ENCODE measurements at places on chromosomes 3 and 15.

GRCh38 chr3:177652556-177653291, 455.4 kb upstream of the TBL1XR1 start:
- DNase-seq = no peak

GRCh38 chr15:45249125-45249780, 2.8 kb upstream of the SLC28A2 start:
- DNase-seq = no peak

GRCh38 chr15:100767001-100767825, 112.4 kb upstream of the ALDH1A3 start:
- no peak for DNase-seq

DNA sequence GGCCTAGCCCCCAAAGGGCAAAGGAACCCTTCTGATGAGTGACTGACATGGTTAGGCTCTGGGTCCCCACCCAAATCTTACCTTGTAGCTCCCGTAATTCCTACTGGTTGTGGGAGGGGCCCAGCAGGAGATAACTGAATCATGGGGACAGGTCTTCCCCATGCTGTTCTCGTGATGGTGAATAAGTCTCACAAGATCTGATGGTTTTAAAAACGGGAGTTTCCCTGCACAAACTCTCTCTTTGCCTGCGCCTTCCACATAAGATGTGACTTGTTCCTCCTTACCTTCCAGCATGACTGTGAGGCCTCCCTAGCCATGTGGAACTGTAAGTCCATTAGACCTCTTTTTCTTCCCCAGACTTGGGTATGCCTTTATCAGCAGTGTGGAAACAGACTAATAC, 16.9 kb downstream of the TKT start:
- DNase-seq = no peak

GRCh38 chr3:174397848-174398247, 461.3 kb upstream of the NAALADL2 start:
- no peak for DNase-seq

- DNase-seq = no peak
These were observed 35.0 kb upstream of the HES1 start for GRCh38 chr3:194100856-194101390.

- no peak for DNase-seq
These were observed 21.3 kb downstream of the CHD2 start for GRCh38 chr15:92921215-92922131.

- no peak for DNase-seq
These were observed 28.0 kb upstream of the VGLL4 start for GRCh38 chr3:11671648-11672100.

DNA sequence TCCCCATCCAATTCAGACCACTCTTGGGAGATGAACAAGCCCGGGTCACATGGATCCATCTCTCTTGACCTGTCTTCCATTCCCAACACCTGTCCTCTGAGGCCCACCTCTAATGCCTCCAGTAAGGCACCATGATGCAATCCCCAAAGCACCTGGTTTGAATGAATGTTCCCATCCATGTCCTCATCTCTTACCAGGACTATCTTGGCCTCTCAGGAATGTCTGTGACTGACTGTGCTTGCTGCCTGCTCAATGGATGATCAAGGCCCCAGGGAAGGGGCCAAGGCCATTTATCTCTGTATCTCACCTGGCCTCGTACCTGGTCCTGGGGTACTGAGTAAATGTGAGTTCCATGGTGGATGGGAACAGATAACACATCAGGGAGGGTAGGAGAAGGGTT, 49.7 kb downstream of the SLCO2A1 start:
- no peak for DNase-seq

GRCh38 chr3:31813686-31814085, 167.4 kb downstream of the OSBPL10 start:
- DNase-seq = no peak

- peak; percentile 84 for DNase-seq
These were observed at the start of gene FAM43A for GRCh38 chr3:194685718-194686413. Gene FAM43A (plus strand): TSS chr3:194685883. CDS start chr3:194686827, 944 bp downstream.

GRCh38 chr15:83160741-83161140, 46.9 kb downstream of the HDGFL3 start:
- no peak for DNase-seq

DNA sequence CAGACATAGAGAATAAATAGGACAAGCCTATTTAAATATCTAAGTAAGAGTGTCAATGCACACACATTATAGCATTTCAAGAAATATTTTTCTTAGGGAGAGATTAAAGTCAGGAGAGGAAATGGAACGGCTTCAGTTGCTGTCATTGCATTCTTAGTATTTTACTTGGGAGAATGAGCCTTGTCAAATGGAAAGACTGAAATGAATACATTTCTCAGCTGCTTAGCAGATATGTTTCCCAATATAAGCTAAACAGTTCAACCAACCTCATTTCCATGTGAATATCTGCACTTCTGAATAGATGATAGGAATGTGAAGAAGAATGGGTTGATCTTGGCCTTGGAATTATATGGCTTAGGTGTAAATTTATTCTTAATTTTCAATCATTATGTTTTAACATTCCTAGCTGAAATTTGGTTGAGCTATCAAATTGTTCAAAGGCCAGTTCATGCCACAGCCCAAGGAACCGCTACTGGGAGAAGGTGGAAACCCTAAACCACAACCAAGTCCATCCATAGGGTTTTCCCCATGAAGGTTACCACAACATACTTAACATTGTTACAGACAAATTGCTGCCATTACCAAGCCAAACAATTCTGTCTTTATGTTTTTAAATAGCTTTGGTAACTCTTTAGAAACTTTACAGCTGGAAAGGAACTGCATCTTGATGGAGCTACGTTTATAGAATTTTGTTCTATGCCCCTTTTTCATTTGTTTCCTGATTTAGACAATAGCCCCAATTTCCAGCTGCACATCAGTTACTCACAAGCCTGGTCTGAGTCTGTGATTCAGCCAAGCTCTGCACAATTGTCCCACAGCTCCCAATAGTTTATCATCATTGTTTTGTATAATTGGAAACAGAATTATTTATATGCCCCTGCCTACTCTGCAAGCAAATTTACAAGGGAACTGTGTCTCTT, 459.6 kb downstream of the MECOM start:
- no peak for DNase-seq

GRCh38 chr15:64461721-64462162, 1.4 kb downstream of the ZNF609 start:
- peak; percentile 23 for DNase-seq

DNA sequence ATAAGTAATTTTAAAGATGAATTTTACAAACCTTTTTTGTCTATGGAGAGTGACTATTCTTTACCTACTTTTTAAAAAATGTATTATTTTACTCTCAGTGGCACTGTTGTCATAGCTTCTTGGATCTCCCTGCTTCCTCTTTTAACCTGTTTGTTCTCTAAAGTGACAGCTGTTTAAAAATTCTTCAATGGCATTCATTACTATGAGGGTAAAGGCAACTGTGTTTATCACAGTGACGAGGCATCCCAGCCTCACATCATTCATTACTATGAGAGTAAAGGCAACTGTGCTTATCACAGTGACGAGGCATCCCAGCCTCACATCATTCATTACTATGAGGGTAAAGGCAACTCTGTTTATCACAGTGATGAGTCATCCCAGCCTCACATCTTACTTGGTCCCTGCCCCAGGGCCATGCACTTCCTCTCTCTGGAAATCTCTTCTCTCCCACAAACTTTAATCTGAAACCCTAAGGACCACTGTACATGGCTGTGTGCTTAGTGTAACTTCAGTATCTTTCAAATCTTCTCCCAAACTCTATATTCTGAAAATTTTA, 101.7 kb upstream of the ZNF717 start:
- no peak for DNase-seq

- DNase-seq = no peak
These were observed 6.2 kb downstream of the PRTG start for GRCh38 chr15:55736756-55737155.

GRCh38 chr3:110166791-110167190, 829.4 kb upstream of the DPPA4 start:
- no peak for DNase-seq

- DNase-seq = no peak
These were observed 209.4 kb upstream of the CD96 start for GRCh38 chr3:111332488-111333080.

GRCh38 chr3:98013411-98014267, 21.5 kb downstream of the GABRR3 start:
- no peak for DNase-seq

GRCh38 chr3:170055209-170055608, 17.4 kb downstream of the GPR160 start:
- DNase-seq = no peak

GRCh38 chr3:3170998-3171397, 8.5 kb downstream of the CRBN start:
- DNase-seq = peak; percentile 39
